Vagina (tissue), 2 donors: ENCODE measurements at places on chromosomes 12 and 14. TPM values are rescaled to one million over a fixed set of nuclear protein-coding genes. Genes with fewer than 3 reads are reported as not detected.

DNA sequence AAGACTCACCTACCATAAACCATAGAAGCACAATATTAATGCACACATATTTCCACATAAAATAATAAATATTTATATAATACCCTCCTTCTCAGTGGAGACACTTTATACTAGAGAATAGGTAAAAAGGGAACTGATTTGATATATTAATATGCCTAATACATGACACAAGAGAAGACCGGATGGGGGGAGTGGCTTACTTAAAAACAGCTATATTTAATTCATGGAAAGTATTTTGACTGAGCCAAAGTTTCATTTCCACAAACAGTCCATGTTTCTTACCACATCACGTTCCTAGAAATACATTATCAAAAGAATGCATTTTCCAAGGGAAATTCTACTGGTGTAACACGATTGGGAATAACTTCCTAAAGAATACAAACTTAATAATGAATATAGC is 63.4 kb downstream of the ITPR2 start:
- no peak for DNase-seq

- no peak for DNase-seq
Observed at GRCh38 chr12:19074700-19075099, 54.8 kb upstream of the PLEKHA5 start.

DNA sequence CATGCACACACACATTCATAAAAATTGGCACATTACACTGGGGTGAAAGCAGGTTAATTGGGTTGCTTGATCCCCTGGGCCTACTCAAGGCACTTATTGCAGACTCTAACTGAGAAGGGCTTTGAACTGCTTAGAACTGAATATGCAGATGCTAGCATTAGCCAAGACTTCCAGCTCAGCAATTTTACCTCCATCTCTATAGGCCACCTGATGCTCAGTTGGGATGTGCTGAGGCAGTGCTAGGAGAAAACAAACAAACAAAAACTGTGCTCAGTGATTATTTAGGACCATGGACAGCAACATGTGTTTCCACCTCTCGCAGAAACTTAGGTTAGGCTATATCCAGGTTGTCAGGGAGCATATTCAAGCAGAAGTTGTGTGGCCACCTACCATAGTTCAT is 124.8 kb upstream of the WSCD2 start:
- DNase-seq = peak; percentile 22

GRCh38 chr12:19867970-19868369 is 428.7 kb downstream of the AEBP2 start:
- DNase-seq = no peak

DNA sequence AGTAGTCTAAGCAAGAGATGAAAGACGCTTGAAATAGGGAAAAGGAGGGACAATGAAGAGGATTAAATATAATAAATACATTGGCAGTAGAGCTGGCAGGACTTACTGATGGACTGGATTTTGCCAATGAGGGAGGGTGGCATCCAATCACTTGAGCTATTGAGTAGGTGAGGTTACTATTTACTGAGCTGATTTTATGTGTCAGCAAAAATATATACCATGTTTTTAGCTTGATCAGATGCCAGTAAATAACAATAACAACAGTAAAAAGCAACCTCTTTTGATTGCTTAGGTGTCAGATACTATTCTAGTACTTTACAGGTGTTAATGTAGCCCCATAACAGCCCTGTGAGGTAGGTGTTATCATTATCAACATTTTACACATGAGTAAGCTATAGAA is 187.5 kb upstream of the LMNTD1 start:
- no peak for DNase-seq

DNA sequence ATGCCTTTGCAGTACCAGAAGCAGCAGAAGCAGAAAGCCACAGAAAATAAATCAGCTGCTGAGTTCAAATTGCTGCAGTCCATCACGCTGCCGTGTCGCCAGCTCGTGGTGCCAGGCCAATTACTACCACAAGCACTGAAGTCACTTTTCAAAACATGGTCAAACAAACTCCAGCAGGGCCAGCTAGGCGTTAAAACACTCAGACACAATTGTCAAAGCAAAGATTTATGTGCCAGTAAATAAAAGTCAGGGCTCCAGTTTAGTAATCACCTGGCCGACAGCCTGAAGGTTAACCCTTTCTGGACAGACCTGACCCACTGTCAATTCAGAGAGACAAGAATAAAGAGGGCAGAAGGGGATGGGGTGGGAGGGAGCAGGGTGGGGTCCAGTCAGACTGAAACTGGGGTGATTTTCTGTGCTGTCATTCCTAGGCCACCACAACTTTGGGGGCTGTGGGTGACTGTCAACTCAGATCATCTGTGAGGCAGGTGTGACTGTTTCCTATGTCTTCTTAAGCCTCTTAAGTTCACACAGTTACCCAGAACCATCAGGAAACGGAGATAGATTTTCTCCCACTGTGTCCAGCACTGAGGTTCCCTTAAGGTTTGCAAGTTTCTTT is 109.8 kb upstream of the FUT8 start:
- DNase-seq = no peak

DNA sequence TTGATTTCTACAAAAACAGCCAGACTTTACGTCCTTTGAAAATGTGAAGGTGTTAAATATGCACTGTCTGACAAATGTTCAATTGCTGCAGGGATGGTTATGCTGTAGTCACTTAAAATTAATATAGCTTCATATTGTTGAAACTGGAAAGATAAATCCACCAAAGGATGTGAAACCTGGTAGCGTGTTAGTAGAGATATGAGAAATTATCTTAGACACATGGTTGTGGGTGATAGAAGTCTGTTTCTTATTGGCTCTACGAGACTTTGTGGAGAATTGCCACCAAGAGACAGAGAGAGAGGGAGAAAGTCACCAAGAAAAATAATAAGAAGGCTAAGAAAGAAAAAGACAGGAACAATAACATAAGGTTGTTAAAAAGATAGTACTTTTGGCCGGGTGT is 2.6 kb upstream of the CAPRIN2 start:
- no peak for DNase-seq

- DNase-seq = no peak
Observed at GRCh38 chr14:78308079-78308478, 137.9 kb downstream of the NRXN3 start.

GRCh38 chr14:73267474-73267873 is 30.2 kb downstream of the PAPLN start:
- DNase-seq = no peak

- no peak for DNase-seq
Observed at GRCh38 chr14:74472601-74473000, 20.5 kb downstream of the NPC2 start.

- DNase-seq = no peak
Observed at GRCh38 chr14:81473456-81474147, 60.1 kb downstream of the SEL1L start.

FGF23 gene
- not detected for total RNA-seq

DNA sequence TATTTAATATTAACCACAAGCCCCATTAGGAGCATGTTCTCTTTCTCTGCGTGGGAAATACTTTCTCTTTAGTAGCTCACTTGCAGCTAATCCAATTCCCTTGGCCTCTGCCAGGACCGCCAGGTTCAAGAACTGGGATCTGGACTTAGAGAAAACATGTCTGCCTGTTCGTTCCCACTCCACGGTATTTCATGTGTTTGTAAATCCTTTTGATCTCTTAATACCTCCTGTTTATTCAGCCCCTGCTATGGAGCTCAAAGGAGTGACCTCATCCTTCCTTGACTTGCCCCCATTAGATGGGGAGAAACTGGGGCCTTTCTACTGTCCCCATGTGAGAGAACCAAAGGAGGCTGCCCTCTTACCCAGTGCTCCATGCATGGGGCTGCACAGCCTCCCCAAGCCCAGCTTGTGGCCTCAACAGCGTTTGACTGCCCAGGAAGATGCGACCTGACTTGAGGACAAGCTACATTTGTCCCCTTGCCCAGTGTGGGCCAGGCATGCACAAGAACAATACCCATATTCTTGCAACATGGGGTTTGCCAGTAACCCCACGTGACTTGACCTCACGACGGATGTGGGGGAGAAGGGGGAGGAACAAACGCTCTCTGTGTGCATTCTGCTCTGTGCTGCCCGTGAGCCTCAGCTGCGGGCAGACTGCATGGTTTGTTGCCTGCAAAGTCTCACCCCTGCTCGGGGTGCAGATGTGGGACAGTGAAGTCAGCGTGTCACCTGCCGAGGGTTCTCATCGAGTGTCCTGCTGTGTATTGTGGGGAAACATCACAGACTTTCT is 30.3 kb downstream of the CD9 start:
- no peak for DNase-seq

ASPG gene
- 3.7 TPM for total RNA-seq

APOF gene
- total RNA-seq = not detected

DNA sequence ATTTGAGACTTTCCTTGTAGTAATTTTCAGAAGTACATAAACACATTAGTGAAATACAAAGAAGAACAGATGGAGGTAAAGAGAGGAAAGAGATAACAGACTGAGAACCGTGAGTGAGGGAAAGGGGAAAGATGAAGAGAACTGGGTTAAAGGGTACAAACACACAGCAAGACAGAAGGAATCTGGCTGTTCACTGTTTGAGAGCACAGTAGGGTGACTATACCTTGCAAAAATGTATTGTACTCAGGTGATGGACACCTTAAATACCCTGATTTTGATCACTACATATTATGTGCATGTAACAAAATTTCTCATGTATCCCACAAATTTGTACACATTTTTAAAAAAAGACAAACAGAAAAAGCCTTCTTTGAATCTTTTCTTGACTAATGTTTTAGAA is 2.7 kb upstream of the TRHDE start:
- no peak for DNase-seq

DNA sequence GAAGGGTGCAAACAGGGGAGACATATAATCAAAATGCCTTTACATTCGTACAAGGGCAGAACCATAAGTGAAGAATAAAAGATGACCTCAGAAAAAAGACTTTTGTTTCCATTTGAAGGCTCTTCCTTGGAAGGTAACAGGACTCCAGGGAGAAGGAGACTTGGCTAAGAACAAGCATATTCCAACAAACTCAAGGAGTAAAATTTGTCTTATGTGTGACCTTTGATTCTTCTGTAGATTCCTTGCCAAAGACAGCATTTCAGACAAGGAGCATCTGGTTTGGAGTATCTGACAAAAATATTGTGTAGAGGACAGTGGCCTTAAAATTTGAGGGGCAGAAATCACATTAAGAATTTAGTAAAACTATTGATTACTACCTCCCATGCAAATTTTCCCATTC is 991.9 kb downstream of the FLRT2 start:
- no peak for DNase-seq

CMKLR1 gene
- 10.1 TPM for total RNA-seq

NRXN3 gene
- 4.7 TPM for total RNA-seq

RASAL1 gene
- total RNA-seq = 11.0 TPM
